GM20000 (cell line): ENCODE measurements at places on chromosomes 1 and 21.

- no peak for DNase-seq
Observed at GRCh38 chr1:163826500-163826899, 504.7 kb downstream of the NUF2 start.

DNA sequence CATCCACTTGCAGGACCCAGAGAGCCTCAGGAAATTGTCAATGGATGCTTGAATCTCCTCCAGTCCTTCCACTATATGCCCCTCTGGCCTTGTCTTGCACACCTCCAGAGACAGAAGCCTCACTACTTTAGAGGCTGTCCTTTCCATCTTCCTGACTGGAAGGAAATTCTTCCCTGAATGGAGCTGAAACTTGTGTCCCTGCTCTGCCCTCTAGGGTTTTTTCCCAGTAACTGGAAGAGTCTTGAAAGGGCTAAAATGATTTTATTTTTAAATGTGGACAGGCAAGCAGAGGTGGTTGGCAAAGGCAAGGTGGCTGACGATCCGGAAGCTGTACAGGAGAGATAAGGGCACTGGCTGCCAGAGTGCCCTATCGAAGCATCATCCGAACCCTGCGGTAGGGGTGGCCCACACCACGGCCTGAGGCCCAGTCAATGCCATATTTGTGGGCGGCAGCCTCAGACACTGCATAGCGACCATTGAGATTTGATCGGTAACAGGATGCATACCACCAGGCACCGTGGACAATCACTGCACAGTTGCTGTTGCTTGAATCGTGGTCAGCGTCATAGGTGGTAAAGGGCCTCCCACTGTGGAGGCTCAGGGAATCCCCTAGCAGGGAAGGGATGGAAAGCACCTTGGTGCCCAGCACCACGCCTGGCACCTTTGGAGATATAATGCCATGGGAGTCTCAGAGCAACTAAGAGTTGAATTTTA, 2.3 kb upstream of the MAP3K6 start:
- DNase-seq: no peak

DNA sequence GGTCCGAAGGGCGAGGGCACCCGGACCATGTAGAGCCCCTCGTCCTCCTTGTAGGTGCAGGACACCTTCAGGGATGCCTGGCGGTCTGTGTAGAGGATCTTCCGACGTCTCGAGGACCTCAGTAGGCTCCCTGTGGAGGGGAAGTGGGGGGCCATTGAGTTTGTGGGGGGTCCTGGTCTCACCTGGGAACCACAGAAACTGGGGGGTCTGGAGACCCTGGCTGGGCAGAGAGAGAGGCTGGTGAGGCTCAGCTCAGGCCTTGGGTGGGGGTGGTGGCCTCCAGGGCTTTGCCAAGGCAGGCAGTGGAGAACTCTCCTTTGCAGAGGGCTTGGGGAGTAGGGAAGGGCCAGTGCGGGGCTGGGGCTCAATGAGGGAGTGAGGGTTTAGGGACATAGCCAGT, 19.0 kb downstream of the MYOM3 start:
- no peak for DNase-seq

DNA sequence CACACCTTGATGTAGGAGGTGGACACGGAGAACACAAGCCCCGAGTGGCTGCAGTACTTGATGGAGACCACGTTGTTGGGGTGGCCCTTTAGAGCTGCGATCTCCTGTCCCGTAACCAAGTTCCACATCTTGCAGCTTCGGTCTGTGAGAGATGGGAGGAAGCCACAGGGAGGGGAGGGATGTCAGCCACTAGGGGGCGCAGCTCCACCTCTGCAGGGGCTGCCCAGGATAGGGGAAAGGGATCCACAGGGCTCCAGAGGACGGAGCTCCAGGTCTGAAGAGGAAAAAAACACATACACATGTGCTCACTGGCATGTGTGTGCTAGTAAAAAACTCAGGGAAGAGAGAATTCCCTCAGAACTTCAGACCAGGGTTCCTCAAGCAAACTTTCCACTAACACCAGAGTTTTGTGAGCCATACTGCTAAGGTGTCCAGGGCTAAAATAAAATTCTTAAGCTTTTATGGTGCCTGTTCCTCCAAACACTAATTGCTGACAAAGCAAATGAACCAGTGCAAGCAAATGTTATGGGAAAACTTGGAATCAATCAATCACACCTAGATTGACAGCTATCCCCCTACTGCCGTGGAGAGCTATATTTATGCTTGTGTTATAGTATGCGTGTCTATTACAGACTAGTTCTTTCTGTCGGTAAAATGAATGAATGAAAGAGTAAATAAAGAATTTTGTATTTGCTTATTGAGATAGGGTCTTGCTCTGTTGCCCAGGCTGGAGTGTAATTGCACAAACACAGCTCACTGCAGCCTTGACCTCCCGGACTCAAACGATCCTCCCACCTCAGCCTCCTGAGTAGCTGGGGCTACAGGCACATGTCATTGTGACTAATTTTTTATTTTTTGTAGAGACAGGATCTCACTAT, 43.7 kb downstream of the KIF21B start:
- peak; percentile 73 for DNase-seq

DNA sequence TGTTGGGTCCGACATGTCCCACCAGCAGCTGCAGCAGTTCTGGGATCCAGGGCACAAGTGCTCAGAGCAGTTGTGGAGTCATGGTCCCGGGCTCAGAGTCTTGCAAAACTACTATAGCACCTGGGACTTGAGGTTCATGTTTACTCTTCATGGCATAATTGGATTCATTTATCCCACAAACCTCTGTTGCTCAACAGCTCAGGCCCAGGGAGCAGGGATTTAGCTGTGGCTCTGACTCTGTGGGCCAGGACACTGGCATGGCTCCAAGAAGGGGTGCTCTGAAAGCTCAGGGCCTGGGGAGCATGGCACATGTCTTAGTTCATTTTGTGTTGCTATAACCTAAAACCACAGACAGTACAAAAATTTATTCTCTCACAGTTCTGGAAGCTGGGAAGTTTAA, 626.7 kb upstream of the ADGRL2 start:
- no peak for DNase-seq
